ENCODE measurements at places on chromosomes 6 and 20. TPM values are rescaled to one million over a fixed set of nuclear protein-coding genes. Genes with fewer than 3 reads are reported as not detected.

The DLK2 gene
- not detected for total RNA-seq

The XKR7 gene
- total RNA-seq: 0.14 TPM

The QRSL1 gene
- total RNA-seq: 11.7 TPM

The TMEM244 gene
- total RNA-seq: not detected

The HCRTR2 gene
- total RNA-seq: not detected

The DZANK1 gene
- total RNA-seq: 2.9 TPM

The SNAP91 gene
- 3.0 TPM for total RNA-seq

The ADTRP gene
- total RNA-seq: not detected

The RPP40 gene
- total RNA-seq: 4.2 TPM

The HRH3 gene
- total RNA-seq: not detected

The SOBP gene
- 23.8 TPM for total RNA-seq

The RNASET2 gene
- total RNA-seq: 44.0 TPM

The BTNL2 gene
- not detected for total RNA-seq

The C20orf204 gene
- total RNA-seq: 0.33 TPM

The TRIM39 gene
- 13.2 TPM for total RNA-seq

The SCRT2 gene
- not detected for total RNA-seq

The CLPSL1 gene
- total RNA-seq: not detected

The FGD2 gene
- 20.1 TPM for total RNA-seq

The AVP gene
- not detected for total RNA-seq

The ESF1 gene
- total RNA-seq: 20.5 TPM

The ABCF1 gene
- 31.4 TPM for total RNA-seq

The LY6G6F gene
- not detected for total RNA-seq

The PKIB gene
- 0.49 TPM for total RNA-seq

The WFDC5 gene
- not detected for total RNA-seq

The CENPW gene
- 5.2 TPM for total RNA-seq

Measured in sigmoid colon (tissue), 7 donors.